ENCODE measurements at places on chromosomes 16 and 17.

DNA sequence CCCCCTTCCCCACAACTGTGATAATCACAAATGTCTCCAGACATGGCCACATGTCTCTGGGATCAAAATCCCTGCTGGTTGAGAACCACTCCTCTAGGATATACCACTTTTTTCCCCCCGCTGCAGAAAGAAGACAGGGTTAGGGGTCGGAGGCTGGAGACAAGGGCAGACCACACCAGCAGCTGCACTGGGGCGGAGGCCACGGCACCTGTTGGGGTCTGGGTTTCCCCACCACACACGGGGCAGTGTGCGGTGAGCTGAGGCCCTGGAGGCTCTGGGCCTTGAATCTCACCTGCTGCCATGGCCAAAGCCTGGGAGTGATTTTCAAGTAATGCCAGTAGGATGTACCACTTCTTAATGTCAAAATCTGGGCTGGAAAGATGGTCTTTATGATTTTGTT, 320.5 kb downstream of the SNX29 start:
- no peak for DNase-seq

DNA sequence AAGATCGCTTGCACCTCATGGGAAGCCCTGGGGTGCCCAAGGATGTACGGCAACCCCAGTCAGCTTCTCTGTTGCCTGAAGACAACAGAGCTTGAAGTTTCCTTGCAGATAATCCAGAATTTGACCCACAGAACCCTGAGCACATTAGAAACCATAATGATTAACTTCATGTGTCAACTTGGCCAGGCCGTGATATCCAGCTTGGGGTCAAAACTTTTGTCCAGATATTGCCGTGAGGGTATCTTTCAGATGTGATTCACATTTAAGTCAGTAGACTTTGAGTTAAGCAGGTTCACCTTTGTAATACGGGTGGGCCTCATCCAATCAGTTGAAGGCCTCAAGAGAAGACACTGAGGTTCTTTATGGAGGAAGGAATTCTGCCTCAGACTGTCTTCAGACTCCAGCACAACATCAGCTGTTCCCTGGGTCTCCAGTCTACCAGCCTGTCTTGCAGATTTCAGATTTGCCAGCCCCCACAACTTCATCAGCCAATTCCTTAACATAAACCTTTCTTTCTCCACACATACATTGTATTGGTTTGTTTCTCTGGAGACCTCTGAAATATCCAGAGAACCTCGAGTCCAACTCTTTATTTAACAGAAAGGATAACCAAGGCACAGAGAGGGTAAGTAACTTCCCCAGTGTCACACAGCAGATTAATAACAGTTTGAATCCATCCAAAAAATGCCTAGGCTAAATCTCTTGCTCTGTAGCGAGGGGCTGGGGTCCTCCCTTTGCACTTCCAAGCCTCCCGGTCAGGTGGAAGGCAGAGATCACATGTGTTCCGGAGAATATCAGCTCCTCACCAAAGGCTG, 171.1 kb downstream of the SALL1 start:
- no peak for DNase-seq

GRCh38 chr17:7290685-7291084, 3.8 kb downstream of the YBX2 start:
- no peak for DNase-seq

- DNase-seq, result no peak
Observed at GRCh38 chr16:17193566-17194100, 277.1 kb downstream of the XYLT1 start.

GRCh38 chr16:71565812-71566700, 10.8 kb downstream of the TAT start:
- DNase-seq, result no peak

DNA sequence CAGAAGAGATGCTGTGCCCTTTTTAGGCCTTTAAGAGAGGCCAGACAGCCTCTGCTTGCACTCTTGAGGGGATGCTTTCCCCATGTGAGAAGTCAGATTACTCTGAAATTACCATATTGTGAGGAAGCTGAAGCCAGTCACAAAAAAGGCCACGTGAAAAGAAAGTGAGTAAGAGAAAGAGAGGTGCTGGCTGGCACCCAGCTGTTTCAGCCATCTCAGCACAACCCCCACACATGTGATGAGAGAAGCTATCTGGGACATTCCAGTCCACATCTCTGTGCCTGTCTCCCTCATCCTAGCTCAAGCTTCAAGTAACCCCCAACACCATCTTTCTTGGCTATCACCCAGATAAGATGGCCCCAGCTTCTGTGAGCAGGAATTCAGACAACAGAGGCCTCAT, 131.4 kb downstream of the HS3ST2 start:
- no peak for DNase-seq

- no peak for DNase-seq
Observed at GRCh38 chr16:49664221-49665215, 191.4 kb downstream of the ZNF423 start.

DNA sequence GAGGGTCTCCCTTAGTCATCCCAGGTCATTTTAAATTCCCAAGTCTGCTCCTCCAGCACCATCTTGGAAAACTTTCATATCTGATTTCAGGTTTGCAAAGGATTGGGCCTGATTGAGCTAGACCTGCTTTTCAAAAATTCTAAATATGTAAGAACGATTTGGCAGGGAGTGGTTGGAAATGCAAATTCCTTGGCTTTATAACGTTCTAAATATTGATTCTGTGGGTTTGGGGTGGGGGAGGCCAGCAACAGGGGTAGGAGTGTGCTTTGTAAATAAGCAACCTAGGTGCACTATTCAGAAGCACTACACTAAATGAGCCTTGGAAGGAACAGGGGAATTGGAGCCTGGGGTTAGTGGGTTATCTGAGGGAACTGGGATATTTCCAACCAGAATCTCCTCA, 47.9 kb downstream of the TMEM114 start:
- no peak for DNase-seq

GRCh38 chr16:79994418-79994817, 393.9 kb upstream of the MAF start:
- DNase-seq, result no peak

DNA sequence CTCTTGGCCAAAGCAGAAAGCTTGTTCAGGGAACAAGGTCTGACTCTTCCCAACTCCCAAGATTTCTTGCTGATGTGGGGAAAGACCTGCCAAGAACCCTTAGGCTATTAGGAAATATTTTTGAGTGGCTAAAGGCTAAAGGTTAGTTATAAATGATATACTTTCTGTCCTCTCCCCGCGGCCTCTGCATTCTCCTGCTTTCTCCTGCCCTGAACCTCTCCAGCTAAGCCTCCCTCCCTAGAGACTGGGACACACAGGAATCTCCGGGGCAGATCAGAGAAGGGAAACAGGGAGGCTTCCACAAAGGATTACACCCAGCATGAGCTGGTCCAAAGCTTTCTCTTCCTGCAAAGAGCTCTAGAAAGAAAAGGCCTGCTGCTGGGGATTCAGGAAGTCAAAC, 2.3 kb downstream of the SLC43A2 start:
- no peak for DNase-seq

GRCh38 chr16:89723279-89724250, 2.2 kb downstream of the ZNF276 start:
- DNase-seq, result peak; percentile 83

All from activated CD8-positive, alpha-beta memory T cell treated with anti-CD3 and anti-CD28 coated beads, Interleukin-2, amount 50 U/mL, for 48 hours (primary cell).